ENCODE measurements at places on chromosomes 5 and 9.

GRCh38 chr9:131663288-131663687 is 76.6 kb downstream of the RAPGEF1 start:
- DNase-seq = no peak

GRCh38 chr9:2271426-2271825 is 256.3 kb downstream of the SMARCA2 start:
- DNase-seq = peak; percentile 57

DNA sequence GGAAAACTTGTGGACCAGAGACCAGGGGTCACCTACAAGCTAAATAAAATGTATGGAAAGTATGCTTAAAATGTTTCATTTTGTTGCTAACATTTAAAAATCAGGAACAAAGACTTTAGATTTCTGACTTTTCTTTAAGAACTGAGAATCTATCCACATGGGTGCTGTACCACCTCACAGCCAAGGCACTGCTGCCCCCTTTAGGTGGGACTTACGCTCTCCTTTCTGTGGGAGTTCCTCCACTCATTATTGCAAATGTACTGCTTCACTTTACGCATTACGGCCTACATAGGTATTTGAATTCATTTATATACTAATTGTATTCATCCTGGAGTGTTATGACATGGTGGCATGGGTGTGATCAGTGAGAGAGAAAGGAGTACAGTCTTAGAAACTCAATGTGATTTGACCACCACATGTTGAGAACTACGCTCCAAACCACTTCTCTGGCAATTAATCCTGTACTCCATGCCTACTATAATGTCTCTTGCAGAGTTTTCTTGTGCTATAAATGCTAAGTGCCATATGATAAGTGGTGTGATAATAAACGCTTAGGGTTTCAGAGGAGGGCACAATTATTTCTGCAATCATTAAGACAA is 24.7 kb upstream of the CETN3 start:
- DNase-seq = peak; percentile 25

DNA sequence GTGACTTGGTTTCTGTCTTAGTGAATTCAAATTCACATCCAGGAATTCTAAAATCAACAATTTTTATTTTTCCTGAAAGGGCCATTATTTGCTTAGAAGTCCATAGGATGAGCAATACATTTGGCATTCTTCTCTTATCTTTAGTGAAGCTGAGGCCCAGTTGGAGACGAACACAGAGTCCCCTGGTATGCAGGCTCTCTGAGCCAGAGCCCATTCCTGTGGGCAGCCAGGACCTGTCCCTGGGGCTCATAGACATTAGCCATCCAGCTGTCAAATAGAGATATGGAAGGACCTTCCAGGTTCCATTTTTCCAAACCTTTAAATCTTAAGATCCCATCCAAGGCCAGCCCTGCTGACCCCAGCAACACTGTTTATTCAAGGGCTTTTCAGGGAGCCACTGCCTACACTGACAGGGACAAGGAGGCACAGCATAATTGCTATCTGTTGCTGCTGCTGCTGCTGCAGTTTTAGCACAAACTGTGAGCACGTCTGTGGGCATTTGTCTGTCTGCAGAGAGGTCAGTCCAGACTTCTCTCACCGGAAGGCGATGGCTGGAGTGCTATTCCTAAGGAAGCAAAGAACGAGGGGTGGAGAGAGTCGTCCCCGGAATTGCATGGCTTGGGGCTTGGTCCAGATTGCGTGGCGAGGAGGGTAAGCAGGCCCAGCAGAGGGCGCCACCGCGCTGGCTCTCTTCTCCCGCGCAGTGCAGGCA is 639.0 kb downstream of the CCDC171 start:
- DNase-seq = peak; percentile 91

DNA sequence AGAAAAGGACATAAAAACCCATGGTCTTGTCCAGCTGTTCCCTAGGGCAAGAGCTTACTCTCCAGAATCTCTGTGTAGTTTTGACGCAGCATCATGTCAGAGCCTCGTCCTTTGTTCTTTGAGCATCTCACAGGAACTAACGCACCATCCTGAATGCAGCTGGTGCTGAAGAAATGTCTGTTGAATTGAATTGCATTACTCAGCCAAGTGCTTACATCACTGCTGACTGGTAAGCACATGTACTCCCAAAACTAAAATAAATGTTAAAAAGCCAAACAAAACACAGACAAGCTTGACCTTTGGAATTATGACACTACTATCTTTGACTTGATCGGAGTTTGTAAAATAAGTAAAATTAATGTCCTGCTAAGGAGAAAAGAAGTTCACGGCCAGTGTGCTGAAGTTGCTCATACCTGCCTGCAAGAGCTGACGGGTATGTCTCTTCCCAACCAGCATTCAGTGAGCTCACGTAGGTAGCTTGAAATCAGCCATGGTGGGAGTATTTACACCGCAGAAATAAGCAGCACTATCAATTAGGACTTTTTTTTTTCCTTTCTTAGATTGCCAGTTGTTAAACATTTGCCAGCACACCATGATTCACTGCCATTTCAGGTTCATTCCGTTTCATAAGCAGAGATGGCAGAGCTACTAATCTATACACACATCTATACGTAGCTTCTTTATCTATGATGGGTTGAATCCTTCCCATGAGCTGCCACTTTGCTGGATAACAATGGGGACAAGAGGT is 310.6 kb upstream of the MSX2 start:
- DNase-seq = no peak

DNA sequence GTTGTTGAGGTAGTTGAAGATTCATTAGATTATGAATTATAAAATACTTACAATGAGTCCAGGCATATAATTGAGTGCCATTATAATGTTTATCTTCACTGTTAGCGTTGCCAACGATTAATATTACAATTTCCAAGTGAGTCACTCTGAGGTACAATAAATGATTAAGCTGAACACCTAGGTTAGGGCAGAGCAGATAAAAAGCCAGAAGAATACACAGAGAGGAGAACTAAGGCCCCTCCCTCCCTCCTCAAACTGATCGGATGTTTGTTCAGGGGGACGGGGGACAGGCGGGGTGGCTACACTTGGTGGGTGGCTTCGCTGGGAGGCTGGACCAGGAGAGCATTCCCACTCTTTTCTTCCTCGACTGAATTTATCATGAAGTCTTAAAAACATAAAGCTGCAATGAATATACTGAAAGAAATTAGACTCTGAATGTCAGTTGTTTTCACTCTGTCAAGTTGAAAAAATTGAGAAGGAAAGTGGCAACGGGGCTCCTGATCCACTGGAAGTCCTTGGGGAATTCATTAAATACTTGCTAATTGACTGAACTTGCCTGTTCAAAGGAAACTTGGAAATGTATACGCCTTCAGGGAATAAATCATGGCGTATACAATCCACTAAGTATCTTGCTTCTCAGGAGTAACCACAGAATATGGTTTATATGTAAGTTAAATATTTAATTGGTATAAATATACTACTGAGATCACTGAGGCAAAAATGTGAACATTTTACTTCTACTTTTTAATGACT is 198.1 kb downstream of the TSSK1B start:
- DNase-seq = no peak

- DNase-seq = no peak
Measured at GRCh38 chr5:108660291-108660690, 87.4 kb upstream of the FER start.

DNA sequence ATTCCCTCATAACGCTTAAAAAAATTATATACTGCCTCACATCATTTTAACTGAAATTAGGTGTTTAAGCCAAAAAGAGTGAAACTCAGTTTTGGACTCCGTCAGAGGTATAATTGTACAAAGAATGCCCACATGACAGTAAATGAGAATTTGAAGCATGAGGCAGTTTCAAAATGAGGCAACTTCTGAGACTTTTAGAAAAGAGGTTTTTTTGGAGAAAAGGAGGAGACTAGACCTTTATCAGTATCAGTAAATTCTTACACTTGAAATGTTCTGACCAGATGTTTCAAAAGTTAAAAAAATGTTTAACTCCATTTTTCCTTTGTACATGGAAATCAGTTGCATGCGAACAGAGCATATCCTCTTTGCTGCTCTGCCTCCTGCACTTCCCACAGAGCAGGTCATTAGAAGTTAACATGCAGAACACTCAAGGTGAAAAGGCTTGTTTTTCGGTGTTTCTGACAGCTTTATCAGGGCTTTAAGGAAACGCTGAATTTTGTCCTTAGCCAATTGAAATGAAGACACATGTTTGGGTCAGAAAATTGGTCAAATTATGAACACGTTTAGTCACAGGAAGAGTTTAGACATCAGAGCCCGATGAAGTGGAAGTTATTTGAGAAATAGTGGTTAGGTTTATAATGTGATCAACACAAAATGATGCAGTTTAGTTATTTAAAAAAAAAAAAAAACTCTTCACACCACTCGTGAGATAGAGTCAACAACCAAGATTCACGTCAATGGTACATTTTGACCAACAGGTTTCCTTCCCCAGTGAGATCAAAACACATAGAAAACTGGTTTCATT is 59.5 kb downstream of the PIK3R1 start:
- DNase-seq = no peak

DNA sequence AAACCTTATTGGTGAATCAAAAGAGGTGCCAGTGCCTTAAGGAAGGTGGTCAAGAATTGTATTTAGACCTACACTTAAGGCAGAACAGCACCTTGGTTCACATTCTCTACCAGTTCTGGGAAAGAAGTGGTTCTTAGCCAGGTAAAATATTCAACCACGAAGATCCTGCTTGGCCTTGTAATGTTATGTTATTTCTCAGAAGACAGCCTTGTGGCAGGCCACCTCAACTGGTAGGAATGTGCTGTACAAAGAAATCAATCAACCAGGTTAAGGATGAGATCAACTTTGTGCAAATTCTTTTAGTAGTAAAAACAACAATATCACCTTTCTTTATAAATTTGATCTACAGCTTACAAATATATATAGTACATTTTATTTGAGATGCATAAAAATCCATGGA is 246.8 kb downstream of the ARRDC3 start:
- DNase-seq = no peak

DNA sequence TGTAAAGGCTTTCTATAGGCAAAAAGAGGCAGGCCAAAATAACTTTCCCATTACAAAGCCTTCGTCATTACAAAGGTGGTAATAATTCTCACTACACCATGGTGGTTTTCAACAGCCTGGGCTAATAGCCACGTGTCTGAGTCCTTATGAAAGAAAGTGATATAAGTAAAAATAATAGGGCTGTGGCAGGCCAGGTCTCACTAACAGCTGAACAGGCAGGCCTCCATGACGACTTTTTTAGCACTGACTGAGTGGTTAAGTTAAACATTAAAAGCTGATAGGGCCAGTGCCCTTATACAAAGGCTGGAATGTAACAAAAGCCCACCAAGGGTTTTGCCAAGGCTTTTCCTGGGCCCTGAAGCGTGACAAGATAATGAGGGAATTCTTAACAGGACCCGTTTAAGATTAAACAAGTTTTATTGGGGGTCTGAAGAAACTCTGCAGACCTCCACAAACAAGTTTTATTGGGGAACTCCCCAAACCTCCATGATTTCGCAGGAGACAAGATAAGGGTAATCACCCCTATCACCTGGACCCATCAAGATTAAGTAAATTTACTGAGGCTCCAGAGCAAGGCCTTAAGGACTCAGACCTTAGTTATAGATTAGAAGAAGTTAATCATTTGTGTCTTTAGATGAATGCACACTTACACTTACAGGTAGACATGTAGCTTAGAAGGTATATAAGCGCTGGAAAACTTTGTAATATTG is 412.9 kb downstream of the CHSY3 start:
- no peak for DNase-seq

GRCh38 chr5:17384181-17384580 is 113.8 kb upstream of the TAF11L2 start:
- no peak for DNase-seq

- DNase-seq = no peak
Measured at GRCh38 chr5:438481-438981, 4.4 kb upstream of the EXOC3 start.

- DNase-seq = no peak
Measured at GRCh38 chr9:130857864-130858738, 23.0 kb downstream of the ABL1 start.

GRCh38 chr5:446883-447263 is 3.9 kb downstream of the EXOC3 start:
- DNase-seq = no peak

GRCh38 chr5:56176155-56176798 is 56.9 kb downstream of the ANKRD55 start:
- no peak for DNase-seq

DNA sequence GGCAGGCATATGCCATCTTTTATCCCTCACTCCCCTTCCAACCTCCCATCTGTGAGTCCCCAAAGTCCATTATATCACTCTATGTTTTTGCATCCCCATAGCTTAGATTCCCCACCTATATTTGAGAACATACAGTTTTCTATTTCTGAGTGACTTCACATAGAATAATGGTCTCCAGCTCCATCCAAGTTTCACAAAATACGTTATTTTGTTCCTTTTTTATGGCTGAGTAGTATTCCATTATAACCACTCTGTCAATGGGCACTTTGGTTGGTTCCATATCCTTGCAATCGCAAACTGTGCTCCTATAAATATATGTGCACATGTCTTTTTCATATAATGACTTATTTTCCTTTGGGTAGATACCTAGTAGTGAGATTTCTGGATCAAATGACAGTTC is 178.6 kb downstream of the GAS1 start:
- DNase-seq = no peak

Measured in ovary (tissue), 10 donors.